Activated T-helper 1 cell treated with Interleukin-2 at 50 U/mL for 16 hours (primary cell): ENCODE measurements at places on chromosomes 6 and 20.

GRCh38 chr6:52403627-52404026 is 16.5 kb upstream of the EFHC1 start:
- no peak for DNase-seq

GRCh38 chr6:6564154-6564553 is 24.4 kb upstream of the LY86 start:
- no peak for DNase-seq

GRCh38 chr6:43884652-43885022 is 114.6 kb downstream of the VEGFA start:
- no peak for DNase-seq

GRCh38 chr6:46796848-46797580 is 3.8 kb downstream of the MEP1A start:
- no peak for DNase-seq

- no peak for DNase-seq
Observed at GRCh38 chr6:10084111-10084986, 330.5 kb downstream of the TFAP2A start.

DNA sequence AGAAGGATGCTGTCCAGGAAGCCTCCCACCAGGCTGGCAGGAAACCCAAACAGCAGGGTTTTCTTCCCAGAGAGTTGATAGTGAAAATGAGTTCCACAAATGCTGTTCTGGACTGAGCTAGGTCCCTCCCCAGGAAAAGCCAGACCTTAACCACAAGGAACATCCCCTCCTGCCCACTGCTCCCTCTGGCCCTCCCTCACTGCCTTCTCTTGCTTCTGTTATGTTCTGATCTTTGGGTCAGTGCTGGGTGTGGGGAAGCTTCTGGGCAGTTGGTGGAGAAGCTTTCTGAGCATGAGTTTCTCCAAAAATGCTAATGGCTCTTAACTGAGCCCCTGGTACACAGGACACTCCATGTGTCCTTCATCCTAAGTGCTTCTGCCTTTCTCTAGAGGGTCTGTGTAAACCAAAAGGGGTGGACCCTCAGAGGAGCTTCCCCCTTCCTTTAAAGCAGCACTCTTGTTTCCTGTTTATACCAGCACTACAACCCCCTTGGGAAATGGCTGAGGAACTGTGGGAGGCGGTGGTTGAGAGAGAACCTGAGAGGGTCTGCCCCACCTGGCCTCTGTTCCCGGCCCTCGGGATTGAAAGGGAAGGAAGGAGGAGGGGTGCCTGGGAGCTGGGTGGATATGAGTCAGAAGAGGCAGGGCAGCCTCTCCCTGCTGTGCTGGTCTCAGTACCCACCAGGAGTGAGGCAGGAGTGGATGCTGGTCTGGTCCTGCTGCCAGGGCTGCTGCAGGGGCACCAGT is 42.0 kb downstream of the CDS2 start:
- no peak for DNase-seq

DNA sequence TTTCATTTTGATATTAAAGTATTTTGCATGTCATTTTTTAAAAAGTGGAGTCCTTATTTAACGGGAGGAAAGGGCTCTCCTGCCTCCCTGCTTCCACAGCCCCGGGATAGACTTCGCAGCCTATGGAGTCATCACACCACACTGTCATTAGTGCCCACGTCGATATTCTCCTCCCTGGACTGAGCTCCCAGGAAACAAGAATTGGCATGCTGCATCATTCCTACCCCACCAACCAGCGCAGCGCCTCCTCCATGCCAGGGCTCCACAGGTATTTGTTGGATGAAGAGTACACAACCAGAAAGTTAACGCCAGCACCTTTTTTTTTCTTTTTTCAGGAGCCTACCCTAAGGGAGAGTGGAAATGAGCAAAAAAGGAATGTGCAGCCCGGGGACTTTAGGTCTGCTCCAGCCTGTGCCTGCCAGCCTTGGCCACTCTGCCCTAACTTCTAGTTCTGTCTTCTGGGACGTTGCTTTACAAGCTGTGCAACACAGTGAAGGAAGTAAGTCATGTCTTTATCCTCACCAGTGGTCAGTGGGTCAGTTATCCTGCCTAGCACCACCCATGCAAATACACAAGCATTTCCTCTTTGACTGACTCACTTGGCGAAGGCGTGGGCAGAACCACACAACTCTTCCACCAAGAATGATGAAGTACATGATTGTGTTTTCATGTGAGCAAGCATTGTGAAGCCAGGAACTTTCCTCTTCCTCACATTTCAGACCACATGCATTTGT is 180.7 kb upstream of the UST start:
- DNase-seq, result no peak

DNA sequence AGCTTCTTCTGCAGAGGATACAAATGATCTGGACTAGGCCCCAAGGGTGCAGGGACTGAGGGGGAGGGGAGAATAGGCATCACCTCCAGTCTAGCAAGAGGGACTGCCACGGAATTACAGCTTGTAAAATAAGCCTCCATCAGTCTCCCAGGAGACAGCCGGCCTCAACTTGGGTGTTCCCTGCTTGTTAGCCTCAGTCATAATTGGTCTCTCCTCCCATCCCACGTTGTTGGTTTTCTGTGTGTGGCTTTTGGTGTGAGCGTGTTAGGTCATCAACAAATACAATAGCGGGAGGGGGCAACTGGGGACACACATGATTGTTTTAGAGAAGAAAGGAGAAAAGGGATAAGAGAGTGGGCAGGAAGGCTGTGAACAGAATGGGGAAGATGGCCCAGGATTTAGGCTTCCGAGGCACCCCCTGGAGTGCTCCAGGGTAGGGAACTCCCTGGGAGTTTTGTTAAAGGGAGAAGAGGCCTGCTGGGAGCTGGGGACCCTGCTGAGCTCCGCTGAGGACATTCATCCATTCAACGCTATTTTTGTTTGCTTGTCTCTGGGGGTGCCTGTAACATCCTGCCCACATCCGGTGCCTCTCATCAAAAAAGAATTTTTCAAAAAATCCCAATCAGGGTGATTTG is 9.2 kb downstream of the FOXA2 start:
- DNase-seq, result no peak

- no peak for DNase-seq
Observed at GRCh38 chr6:91303326-91303725, 716.5 kb upstream of the MAP3K7 start.

DNA sequence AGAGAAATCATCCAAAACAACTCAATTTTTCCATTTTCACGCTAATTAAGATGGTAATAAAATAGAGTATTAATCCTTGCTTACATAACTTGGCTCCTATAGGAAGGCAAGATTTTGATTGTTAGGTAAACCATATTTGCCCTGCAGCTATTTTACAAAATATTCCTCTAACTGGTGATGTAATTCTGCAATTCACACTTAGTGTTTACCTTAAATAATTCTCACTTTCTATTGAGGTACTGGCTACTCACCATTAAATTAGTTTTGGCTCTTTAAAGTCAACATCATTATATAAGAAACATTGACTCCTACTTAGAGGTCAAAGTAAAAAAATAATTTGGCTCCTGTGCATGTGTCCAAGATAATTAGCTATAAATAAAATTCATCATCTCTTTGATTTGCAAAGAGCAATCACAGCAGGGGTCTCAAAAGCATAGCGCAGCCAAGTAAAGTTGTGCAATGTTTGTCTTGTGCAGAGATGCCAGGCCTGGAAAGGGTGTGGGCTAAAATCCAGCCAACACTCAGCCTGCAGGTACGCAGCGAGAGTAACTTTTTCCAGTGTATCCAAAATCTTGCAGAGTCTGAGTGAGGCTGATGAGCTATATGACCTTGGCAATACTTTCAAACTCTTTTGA is 501.2 kb downstream of the MMUT start:
- DNase-seq, result no peak

DNA sequence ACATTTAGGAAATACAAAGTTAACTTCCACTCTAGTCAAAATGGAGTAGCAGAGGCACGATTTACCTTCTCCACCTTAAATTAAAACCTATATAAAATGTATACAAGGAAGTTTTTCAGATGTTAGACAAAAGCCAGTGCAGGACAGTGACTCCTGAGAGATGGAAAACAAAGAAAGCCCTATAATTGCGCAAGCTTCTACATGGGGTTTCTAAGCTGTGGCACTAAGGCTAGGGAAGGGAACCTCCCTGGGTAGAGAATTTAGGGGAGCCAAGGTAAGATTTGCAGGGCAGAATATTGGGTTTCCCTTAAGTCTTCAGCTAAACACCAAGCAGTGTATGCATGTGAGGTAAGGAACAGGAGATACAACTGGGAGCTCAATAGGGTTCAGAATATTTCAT is 18.5 kb upstream of the ZC3H12D start:
- no peak for DNase-seq

DNA sequence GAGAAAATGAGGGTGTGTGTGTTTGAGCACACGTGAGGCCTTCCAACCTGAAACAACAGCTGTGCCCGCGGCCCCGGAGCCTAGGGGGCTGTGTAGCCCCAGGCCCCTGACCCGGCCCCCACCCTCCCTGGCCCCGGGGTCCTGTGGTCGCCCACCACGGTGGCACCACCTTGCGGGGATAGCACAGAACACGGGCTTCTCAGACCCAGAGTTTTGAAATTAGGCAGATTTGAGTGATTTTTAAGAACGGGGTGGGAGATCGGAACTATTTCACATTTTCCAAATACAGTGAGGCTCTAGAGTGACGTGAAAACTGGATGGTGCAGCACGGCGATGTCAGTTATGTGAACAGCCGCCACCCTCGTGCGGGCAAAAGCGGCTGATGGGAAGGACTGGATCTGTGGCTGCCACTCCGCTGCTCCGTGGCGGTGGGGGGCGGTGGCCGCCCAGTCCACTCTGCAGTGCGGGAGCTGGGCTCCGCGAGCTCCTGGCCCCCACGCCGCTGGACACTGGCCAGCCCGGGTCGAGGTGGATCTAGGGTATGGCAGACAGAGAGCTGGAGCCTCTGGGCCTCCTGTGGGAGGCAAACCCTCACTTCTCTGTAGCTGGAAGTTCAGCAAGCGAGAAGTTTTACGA is 17.3 kb upstream of the BHLHE23 start:
- DNase-seq, result no peak

GRCh38 chr6:12516070-12516469 is 200.5 kb upstream of the PHACTR1 start:
- DNase-seq, result no peak

DNA sequence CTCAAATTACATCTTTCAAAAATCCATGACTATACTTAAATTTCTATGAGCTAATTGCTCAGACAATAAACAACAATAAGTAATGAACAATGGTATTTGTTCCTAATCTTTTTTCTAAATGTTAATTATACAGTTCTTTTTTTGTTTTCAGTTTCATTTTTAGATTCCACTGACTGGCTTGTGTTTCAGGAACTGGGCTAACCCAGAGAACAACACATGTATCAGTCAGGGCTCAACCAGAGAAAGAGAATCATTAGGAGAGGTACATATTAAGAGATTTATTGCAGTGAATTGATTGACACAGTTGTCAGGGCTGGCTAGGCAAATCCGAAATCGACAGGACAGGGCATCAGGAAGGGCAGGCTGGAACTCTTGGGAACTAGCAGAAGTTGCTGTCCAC is 182.8 kb downstream of the GRM1 start:
- no peak for DNase-seq

GRCh38 chr6:36692220-36692619 is 5.4 kb upstream of the RAB44 start:
- DNase-seq, result peak; percentile 14

- no peak for DNase-seq
Observed at GRCh38 chr6:55167860-55168259, 6.5 kb upstream of the HCRTR2 start.

DNA sequence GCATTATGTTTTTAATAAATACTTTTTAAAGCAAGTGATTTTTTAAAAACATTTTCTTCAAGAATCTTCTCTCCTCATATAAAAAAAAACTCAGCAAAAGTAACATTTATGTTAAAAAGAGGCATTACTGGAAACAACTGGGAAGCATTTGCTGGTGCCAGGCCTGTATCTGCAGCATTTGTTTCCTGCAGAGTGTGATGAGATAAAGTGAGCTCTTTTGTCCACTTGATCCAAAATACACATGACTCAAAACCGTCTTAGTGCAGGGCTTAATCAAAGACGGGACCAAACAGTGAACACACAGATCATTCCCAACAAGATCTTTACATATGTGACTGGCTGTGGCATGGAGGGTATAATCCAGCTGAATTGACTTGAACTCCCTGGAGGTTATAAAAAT is 28.3 kb upstream of the RIPPLY2 start:
- no peak for DNase-seq

- no peak for DNase-seq
Observed at GRCh38 chr6:149948011-149948410, 6.2 kb downstream of the ULBP2 start.

DNA sequence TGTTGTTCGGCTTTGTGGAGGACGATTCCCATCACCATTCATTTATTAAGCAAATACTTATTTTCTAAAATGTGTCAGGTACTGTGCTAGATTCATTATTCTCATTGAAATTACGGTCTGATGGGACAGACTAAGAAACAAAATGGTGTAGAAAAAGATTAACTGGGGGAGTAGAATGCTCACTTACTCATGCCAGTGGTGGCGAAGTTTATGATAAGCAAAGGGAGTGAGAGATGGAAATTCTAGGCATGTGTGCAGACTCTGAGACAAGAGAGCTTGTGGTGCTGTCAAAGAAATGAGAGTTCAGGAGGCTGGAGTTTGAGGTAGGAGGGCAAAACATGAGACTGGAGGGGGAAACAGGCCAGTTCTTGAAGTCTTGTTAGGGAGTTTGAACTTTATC is 896 bp downstream of the RPP21 start:
- no peak for DNase-seq

DNA sequence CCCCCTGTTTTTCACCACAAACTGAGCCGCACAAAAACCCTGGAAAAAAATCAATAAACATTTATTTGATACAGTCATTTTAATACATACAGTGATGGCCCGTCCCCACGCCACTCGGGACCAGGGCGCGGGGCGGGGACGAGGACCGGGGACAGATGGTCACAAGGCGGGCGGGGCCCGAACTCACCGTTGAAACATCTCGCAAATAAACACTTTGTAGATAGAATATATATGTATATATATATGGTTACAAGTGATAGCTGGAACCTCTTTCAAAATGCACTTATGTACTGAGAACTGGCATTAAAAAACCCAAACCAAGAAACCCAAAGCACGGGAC is 418 bp upstream of the UCKL1 start:
- no peak for DNase-seq

- DNase-seq, result no peak
Observed at GRCh38 chr6:137801352-137802114, 65.5 kb upstream of the TNFAIP3 start.

GRCh38 chr20:43727980-43728590 is 1.3 kb upstream of the GTSF1L start:
- no peak for DNase-seq

- DNase-seq, result no peak
Observed at GRCh38 chr6:37126961-37127616, 42.9 kb upstream of the PIM1 start.
